Activated CD8-positive, alpha-beta T cell treated with anti-CD3 and anti-CD28 coated beads, Interleukin-2, amount 10 ng/mL, durations not matched to agents 7 days and 5 days (primary cell): ENCODE measurements at places on chromosomes 4 and X. TPM values are rescaled to one million over a fixed set of nuclear protein-coding genes. Genes with fewer than 3 reads are reported as not detected.

Gene JADE1
- total RNA-seq, result 33.5 TPM

Gene CSAG3
- total RNA-seq, result not detected

Gene CENPVL1
- not detected for total RNA-seq

Gene NEUROG2
- not detected for total RNA-seq

Gene TEX28
- total RNA-seq, result not detected
